ENCODE measurements at places on chromosomes 13 and 19. TPM values are rescaled to one million over a fixed set of nuclear protein-coding genes. Genes with fewer than 3 reads are reported as not detected.

Gene TTYH1
- 248 TPM for total RNA-seq

Gene IGFL3
- not detected for total RNA-seq

Gene FAM174C
- 128 TPM for total RNA-seq

Gene ZNF709
- total RNA-seq: 8.1 TPM

Gene ANO8
- total RNA-seq: 19.2 TPM

- DNase-seq: no peak
These were observed 13.3 kb downstream of the CDC16 start for GRCh38 chr13:114248011-114248410.

DNA sequence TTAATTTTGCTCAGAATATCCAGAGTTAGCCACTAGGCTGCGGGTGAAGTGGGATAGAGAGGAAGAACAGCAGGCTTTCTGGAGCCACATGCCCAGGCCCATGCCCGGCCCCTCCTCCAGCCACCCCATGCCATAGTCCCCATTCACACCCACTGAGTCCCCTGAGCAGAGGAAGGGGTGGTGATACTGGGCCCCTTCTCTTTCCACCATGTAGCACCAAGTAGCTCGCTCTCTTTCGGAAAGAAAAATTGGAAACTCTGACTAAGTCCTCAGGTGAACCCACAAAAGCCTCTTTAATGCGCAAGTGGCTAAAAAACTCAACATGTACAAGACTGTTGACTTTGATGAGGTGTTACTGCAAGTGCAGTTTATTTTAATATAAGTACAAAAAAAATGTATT, 76.7 kb upstream of the GPR183 start:
- no peak for DNase-seq

All from testis (tissue), 5 donors.